ENCODE measurements at places on chromosomes 1 and 21. TPM values are rescaled to one million over a fixed set of nuclear protein-coding genes. Genes with fewer than 3 reads are reported as not detected.

Gene ALX3
- total RNA-seq = not detected

Gene UFC1
- total RNA-seq = 105 TPM

Gene TRIM67
- not detected for total RNA-seq

Gene OR6K3
- 0.19 TPM for total RNA-seq

Gene RSPH1
- total RNA-seq = not detected

Gene C1orf198
- total RNA-seq = 39.6 TPM

Gene NID1
- 256 TPM for total RNA-seq

Gene DIRAS3
- 0.98 TPM for total RNA-seq

Gene SIPA1L2
- total RNA-seq = 12.7 TPM

Gene KRTAP13-1
- total RNA-seq = not detected

Gene SPRR1B
- not detected for total RNA-seq

Gene IFFO2
- 23.8 TPM for total RNA-seq

Gene GJB3
- total RNA-seq = under 0.01 TPM

Gene RUNX3
- not detected for total RNA-seq

Gene EXO1
- 11.9 TPM for total RNA-seq

Gene DIO1
- not detected for total RNA-seq

Gene SDC3
- total RNA-seq = 23.8 TPM

Gene LRRC38
- total RNA-seq = not detected

Gene COQ8A
- 8.8 TPM for total RNA-seq

Gene C1orf116
- total RNA-seq = not detected

Gene CNR2
- total RNA-seq = not detected

Gene TNFRSF8
- total RNA-seq = 0.19 TPM

Gene SPRR1A
- not detected for total RNA-seq

Gene KLHDC8A
- total RNA-seq = not detected

All from vein endothelial cell (primary cell).